ENCODE measurements at places on chromosomes 3 and 15.
A peak's percentile ranks its signal among the peaks of the same experiment; 100 is the strongest.

- peaks cover 30% of the 10 kb centered on the region for H3K4me1 ChIP-seq
- H3K27ac ChIP-seq, result no peak overlapping the region
- no peaks in the 10 kb centered on the region for H3K36me3 ChIP-seq
- DNase-seq, result no peak
These were observed 84.9 kb downstream of the HMG20A start for GRCh38 chr15:77505556-77505955.

DNA sequence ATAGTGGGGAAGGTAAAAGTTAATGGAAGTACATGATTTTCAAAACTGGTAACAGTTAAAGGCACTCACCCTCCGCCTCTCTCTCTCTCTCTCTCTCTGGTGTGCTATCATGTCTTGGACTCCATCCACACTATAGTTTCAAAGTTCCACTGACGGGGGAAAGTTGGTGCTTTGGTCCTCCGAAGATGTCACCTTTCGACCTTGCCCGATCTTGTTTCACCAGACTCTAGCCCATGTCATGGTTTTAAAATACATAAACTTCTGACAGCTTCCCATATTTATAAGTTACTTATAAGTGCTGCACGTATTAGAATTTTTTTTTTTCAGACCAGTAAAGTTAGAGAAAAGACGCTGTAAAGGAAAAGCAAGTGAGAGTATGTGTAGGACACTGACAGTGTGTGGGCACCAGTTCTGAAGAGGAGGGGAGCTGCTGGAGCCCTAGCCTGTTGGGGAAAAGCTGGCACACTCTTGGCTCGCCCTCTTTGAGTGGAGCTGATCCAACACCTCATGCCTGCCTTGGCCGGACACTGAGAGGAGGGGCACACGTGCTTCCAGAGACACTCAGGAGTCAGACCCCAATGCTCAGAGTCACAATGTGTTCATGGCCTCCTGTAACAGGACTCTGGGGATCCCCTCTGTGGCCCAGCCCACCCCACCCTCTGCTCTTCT, 200.5 kb upstream of the TPM1 start:
- H3K4me3 ChIP-seq, result no peak overlapping the region
- DNase-seq, result no peak
- H3K27me3 ChIP-seq, result no peaks in the 10 kb centered on the region
- no peak overlapping the region for H3K27ac ChIP-seq
- H3K4me1 ChIP-seq, result no peaks in the 10 kb centered on the region

GRCh38 chr3:115239717-115240116, 92.6 kb upstream of the ZBTB20 start:
- no peaks in the 10 kb centered on the region for H3K27me3 ChIP-seq
- peak overlapping the region; percentile 11 for H3K27ac ChIP-seq
- H3K36me3 ChIP-seq, result no peaks in the 10 kb centered on the region
- no peak for DNase-seq
- H3K4me3 ChIP-seq, result no peak overlapping the region

GRCh38 chr3:187011915-187012314, 81.6 kb downstream of the ST6GAL1 start:
- no peaks in the 10 kb centered on the region for H3K27me3 ChIP-seq
- no peaks in the 10 kb centered on the region for H3K36me3 ChIP-seq
- H3K4me3 ChIP-seq, result no peak overlapping the region
- peaks cover 7% of the 10 kb centered on the region for H3K4me1 ChIP-seq
- DNase-seq, result no peak
- no peak overlapping the region for H3K27ac ChIP-seq

Data from esophagus squamous epithelium (tissue), 5 donors.